ENCODE measurements at places on chromosomes 2 and 18.

DNA sequence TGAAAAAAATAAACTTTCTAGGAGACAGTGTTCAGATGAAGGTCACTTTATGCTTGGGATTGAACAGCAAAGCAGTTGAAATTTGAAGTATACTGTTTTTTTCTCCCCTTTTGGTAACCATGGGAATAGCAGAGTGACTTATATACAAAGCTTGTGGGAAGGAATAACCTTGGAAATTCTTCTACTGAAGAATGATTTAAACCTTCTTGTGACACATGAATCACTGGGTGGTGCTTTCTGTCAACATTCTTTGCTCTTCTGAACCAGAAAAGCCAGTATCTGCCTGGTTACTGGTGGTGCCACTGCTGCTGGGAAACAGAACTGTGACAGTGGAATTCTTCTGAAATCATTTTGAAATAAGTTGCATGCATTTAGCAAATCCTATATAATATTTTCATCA lies 39.4 kb upstream of the RND3 start:
- no peak for DNase-seq

- no peak for DNase-seq
Observed at GRCh38 chr2:75622929-75623328, 23.7 kb upstream of the MRPL19 start.

DNA sequence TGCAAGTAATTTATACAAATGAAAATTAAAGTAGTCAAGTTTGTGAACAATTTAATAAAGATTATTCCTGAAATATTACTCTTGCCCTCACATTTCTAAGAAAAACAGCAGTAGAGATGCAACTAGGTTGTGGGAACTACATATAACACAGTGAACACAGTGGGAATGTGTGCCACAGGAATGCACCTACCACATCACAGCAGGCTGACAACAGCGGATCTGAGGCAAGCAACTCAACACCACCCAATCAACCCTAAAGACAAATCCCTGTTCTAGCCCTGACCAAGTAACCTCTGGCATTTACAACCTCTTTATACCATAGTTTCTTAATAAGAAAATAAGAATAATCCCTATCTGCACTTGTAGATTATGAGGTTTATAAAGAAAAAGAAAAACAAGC lies 23.4 kb downstream of the MBOAT2 start:
- DNase-seq, result no peak

DNA sequence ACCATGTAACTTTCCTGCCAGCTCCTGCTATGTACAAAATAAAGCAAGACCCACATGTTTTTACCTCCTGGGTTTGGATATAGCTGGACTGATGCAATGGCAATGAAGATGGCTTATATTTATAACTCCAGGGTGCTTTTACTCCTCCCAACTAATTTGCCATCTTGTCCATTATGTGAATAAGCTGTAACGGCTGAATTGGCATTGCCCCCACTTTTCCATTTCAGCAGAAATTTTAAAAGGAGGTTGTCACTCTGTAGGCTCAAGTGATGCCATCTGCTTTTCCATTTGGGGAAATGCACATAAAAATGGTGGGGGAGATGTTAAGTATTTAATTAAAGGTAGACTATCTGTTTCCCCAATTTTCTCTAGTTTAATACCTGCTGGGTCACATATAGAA lies 345.5 kb downstream of the ERBB4 start:
- no peak for DNase-seq

DNA sequence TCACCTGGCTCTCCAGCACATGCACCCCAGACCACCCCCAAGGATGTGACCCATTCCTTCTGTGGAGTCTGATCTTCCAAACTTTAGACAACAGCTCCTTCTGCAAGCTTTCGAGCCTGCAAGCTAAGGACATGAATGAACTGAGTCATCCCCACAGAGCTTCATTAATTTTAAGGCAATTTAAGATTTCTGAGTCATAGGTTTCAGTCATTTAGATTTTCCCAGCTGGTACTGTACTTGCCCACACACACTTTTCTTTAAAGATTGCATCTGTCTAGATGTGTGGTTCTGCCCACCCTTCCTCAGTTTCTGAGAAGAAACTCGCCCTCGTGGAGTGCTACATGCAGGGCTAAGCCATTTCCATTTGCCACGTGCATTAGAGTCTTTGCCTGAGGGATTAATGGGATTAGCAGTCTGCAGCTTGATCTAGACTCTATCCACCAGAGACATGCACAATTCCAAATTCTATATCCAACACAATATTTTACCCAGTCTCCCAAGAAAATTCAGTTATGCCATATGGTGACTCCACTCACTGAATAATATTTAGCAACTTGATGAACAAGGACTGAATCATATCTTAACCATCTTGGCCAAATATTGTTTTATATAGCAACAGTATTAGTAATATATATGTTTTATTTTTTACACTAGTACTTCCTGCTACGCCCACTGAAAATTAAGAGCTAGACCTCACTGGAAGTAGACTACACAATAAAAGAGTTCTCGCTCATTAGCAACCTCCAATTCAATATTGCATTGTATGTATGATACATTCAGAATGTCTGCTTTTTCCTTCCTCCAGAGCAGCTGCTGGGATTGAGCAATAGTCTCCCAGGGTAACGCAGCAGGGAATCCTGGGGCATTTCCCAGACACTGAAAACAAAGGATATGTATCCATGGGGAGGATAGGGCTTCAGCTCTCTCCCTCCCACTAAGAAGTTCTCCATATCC lies 14.3 kb upstream of the TRIB2 start:
- DNase-seq, result peak; percentile 72

- DNase-seq, result peak; percentile 52
Observed at GRCh38 chr2:85695121-85695520, 963 bp downstream of the GNLY start.

GRCh38 chr2:227612546-227613271 lies 1.9 kb downstream of the SCYGR3 start:
- DNase-seq, result no peak

GRCh38 chr18:3604498-3605408 lies 154.8 kb downstream of the TGIF1 start:
- peak; percentile 65 for DNase-seq

DNA sequence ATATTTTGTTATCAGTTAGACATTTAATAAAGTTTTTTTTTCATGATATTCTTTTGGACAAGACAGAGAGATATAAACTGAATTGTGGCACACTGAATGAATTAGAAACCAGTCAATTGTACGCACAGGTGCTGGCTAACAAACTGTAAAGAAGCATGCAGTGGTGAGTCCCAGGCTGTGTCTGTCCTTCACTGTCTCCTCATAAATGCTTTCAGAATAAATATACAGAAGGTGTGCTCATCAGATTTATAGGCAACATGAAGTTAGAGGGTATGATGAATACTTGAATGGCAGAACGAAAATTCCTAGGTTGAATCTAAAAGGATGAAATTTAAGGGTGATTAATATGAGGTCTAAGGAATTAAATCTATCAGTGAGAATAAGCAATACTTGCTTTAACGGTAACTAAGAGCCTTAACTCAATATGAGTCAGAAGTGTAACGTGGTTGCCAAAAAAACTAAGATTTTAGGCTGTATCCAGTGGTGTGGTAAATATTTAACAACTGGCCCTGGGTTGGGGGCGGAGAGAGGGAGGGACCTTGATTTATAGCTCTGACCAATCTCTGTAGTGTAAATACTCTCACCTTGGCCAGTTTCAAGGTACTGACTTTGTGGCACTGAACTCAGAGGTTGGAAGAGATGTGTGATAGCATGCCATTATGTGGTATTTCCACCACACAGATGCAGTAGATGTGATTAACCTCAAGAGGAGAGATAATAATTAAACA lies 41.9 kb upstream of the AAK1 start:
- no peak for DNase-seq

DNA sequence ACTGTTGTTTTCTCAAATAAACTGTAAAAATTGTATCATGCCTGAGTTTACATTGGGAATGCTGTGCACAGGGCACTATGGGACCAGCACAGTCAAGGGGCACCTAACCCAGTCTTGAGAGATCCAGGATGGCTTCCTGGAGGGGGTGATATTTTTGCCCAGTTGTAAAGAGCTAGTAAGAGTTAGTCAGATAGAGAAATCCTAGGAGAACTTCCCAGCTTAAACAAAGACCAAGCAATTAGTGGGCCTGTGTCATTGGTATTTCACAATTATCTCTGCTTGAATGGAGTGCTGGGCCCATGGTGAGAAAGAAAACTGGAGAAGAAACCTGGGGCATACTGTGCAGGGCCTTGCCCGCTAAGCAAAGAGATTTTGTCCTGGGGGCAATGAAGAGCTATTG lies 12.2 kb downstream of the XDH start:
- DNase-seq, result no peak

DNA sequence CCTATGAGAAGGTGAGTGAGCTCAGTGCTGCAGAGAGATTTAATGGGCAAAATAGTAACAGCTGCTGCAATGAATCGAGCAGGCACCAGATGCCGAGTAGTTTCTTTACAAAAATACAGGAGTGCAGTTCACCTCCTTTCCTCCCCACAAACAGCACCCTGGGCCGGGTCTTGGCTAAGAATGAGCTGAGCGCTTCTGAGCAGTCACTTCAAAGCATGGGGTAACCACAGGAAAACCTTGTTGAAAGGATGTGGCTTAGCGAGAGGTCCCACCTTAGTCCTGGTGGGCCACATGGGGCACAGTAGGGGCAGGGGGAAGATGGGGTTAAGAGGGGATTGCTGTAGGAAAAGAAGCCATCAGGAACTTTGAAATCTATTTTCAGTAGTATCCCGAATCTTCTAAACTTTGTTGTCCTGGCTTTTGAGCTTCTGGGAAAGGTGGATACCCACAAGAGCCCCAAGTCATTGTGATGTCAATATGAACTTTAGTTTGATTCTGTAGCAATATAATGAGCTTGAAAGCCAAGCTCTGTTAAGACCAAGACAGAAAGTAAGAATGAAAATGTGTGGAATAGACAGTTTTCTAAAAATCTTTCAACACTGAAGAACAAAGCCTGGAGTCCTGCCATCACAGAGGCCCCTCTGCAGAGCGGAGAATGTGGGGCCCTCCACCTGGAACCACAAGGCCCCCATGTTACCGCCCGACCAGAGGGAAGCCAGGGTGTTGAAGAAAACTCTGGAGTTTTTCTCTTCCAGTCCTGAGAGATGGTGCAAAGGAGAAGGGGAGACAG lies 101.0 kb upstream of the ZNF236 start:
- DNase-seq, result peak; percentile 76

DNA sequence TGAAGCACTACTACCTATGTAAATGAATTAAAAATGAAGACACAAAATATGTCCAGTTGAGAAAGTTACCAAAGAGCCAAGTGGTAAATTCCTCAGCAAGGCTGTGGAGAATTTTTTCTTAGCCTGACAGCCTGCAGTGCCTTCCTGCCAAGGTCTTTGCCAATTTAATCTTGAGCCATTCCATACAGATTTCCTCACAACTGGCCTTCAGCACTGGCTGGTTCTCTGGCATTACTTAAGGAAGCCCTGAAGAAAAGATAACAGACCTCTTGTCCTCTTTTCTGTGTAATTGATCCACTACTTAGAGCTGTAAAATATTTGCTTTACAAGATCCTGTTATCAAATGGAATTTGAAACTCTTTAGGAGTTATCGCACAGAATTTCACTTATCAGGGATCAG lies 334.2 kb upstream of the LRRTM1 start:
- no peak for DNase-seq

- DNase-seq, result no peak
Observed at GRCh38 chr2:145861940-145862339, 1342.0 kb upstream of the ZEB2 start.

DNA sequence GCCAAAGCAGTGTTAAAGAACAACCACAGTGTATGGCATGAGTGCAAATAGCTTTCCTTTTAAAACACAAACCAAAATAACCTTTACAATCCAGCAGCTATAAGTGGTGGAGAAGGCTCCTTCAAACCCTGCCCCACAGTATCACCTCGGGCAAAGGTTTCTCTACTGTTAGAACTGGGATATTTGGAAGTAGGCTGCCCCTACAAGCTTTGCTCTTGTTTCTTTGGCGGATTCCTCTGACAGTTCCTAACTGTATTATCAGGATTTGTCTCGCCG lies 214.8 kb downstream of the ZNF521 start:
- no peak for DNase-seq

GRCh38 chr18:5574843-5575242 lies 31.0 kb upstream of the EPB41L3 start:
- no peak for DNase-seq

- DNase-seq, result no peak
Observed at GRCh38 chr2:223501641-223502040, 100.5 kb downstream of the SCG2 start.

GRCh38 chr18:58844871-58845270 lies 19.8 kb upstream of the ZNF532 start:
- DNase-seq, result no peak

- DNase-seq, result no peak
Observed at GRCh38 chr2:108575132-108575966, 41.1 kb downstream of the LIMS1 start.

GRCh38 chr2:215460682-215461382 lies 25.0 kb upstream of the FN1 start:
- DNase-seq, result no peak

GRCh38 chr2:27162151-27163121 lies 13.6 kb downstream of the TCF23 start:
- DNase-seq, result no peak

DNA sequence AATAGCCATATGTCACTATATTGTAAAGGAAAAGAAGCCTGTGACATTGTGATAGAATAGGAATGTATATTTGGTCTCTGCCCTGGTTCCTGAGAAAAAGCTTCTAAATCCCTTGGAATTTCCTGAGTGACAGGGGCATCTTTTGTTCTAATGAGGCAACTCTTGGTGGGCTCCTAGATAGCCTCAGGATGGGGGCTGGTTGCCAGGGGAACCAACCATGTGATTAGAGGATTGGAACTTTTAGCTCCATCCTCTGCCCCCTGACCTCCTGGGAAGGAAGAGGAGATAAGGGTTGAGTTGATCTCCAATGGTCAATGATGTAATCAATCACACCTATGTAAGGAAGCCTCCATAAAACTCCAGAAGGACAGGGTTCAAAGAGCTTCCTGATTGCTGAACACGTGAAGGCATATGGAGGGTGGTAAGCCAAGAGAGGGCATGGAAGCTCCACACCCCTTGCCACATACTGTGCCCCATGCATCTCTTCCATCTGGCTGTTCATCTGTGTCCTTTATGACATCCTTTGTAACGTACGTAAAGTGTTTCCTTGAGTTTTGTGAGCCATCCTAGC lies 2.9 kb upstream of the ME2 start:
- no peak for DNase-seq

GRCh38 chr2:239824046-239824694 lies 201.0 kb downstream of the NDUFA10 start:
- DNase-seq, result peak; percentile 35

DNA sequence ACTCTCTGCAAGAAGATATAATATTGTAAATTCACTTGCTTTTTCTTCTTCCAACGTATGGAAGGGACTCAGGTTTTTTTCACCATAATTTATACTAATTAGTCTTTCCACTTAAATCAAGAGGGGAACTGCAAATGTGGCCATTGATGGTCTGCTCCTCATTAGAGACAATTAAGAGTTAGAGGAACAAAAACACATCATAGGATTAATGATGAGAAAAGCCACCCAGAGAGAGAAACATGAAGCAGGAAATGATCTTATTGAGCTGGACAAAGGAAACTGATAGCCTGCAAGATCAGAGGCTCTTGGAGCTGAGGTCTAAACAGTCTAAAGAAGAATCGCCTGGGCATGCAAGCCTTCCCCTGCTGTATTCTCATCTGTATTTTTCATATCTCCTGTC lies 151.2 kb upstream of the NRP2 start:
- no peak for DNase-seq
